ENCODE measurements at places on chromosomes 16 and 17.
A peak's percentile ranks its signal among the peaks of the same experiment; 100 is the strongest.

DNA sequence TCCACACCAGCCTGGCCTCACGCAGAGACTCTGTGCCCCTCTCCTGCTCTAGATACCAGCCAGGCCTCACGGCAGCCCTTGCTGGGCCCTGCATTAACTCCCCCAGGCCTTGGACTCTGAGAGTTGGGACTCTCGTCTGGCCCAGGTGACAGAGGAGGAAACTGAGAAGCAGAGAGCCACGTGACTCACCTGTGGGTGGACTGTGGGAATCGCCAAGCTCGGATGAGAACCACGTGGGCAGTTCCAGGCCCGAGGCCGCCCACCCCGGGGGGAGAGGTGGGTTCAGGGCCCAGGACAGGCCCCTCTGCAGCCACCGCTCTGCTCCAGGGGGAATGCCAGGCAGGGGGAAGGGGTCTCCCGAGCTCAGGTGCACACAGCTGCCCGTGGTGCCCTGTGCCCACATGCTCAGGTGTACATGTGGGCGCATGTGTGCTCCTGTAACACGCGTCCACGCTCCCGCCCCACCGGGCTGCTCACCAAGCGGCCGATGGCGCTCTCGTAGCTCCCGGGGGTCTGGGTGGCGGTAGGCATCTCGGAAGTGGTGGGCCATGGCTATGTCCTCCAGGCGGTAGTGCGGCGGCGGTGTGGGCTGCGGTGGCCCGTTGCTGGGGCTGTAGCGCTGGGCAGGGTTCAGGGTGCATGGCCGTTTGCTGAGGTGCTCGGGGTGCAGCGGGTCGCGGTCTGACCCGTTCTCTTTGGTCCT is 18.3 kb upstream of the PABPN1L start:
- no peak for DNase-seq

DNA sequence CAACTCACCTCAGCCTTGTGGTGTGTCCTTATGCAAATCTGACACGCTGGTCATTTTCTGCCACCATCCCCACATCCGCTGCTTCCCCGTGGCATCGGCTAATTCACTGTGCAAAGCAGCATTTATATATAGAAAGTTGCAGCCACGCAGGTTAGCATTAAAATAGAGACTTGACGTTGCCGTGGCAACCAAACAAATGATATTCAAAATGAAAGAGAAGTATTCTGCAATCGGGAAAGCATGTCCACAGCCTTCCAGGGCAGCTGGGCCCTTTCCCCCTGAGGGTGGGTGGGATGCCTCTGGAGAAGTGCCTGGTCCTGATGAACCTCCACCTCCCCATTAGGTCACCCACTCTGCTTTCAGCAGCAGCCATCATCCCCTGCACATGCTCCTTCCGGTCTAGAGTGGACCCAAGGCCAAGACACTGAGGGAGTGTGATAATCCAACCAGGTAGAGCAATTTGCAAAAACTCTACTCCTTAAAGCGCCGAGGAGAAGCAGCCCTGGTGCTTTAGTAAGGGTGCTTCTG is 138.7 kb downstream of the GAS7 start:
- DNase-seq = no peak

GRCh38 chr17:1783834-1784611 is 22.2 kb downstream of the SERPINF1 start:
- DNase-seq = peak; percentile 54

DNA sequence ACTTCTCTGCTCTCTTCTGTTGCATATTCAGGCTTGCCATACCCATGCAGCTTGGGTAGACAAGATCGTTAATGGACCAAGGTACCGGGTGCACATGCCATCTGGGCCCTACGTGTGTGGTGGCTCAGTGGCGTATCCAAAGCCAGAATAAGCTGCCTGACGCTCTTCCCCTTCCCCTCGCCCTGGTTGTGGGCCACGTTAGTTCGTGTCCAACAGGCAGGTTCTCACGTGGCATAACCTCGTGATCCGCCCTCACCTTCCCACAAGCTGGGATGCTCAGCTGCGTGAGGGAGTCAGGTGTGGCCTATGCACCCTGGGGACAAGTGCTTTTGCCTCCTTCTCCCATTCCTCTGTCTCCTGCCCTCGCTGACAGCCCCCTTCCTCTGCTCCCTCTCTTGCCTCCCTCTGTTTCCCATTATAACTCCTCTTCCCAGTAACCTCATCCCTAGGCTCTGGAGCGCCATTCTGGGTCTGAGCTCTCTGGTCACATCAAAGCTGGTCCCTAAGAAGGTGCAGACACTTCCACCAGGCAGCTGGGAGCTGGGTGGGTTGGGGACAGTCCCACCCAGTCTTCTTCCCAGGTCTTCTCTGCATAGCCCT is 77.6 kb downstream of the PLD6 start:
- DNase-seq = no peak

DNA sequence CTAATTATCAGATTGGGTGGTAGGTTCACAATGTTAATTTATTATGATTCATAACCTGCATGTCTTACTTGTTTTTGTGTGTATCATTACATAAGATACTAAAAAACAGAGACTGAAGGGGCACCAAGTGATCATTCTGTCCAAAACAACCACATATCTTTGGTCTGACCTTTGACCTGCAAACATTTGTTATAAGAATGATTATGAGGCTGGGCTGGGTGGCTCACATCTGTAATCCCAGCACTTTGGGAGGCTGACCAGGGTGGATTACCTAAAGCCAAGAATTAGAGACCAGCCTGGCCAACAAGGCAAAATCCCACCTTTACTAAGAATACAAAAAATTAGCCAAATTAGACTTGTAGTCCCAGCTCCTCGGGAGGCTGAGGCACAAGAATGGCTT is 116.4 kb downstream of the SPAG9 start:
- no peak for DNase-seq

DNA sequence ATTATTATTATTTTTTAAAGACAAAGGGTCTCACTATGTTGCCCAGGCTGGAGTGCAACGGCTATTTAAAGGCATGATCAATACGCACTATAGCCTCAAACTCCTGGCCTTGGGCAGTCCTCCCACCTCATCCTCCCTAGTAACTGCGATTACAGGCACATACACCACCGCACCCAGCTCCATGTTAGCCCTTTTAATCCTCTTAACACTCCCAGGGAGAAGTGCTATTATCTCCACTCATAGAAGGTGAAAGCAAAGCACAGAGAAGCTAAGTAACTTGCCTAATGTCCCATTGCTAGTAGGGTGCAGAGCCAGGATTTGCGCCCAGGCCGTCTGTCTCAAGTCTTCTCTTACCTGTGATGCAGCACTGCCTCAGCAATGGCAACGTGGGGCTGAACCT is 5.0 kb downstream of the HAS3 start:
- DNase-seq = no peak

- no peak for DNase-seq
These were observed 747 bp upstream of the LHX1 start for GRCh38 chr17:36936455-36937000.

DNA sequence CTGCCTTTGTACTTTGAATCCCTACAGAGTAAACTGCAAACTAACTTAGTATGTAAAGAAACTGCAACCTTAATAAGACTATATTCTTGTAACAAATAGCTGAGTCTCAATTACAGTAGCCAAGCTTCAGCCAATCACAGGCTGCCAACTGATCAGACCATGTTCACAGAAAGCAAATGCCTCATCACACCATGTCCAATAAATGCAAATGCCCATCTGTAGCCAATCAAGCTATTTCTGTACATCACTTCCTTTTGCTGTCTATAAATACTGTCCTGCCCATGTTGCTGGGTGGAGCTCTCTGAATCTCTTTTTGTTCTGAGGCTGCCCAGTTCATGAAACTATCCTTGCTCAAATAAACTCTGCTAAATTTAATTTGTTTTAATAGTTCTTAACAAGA is 531.7 kb upstream of the TOM1L1 start:
- no peak for DNase-seq

DNA sequence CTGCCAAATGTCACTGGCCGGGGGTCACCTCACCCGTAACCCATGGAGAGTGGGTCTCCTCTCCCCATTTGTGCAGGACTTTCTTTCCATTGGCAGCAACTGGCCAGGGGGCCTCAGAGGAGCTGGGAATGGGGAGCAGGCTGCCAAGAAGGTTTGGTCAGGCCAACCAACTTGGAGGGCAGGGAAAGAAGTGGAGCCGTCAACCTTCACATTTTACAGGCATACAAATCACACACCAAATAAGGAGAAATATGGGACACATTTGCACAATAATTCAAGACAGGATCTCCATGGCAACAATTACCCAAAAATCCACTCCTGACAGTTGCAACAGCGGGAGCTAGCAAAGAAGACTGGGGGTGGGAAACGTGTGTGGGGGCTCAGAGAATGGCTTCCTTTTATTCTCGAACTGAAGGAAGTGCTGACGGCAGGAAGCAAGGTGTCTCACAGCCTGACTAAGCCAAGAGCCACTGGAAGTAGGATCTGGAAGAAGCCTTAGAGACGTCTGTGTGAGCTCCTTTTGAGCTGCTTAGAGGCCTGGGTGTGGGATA is 20.9 kb downstream of the RPRML start:
- DNase-seq = no peak

DNA sequence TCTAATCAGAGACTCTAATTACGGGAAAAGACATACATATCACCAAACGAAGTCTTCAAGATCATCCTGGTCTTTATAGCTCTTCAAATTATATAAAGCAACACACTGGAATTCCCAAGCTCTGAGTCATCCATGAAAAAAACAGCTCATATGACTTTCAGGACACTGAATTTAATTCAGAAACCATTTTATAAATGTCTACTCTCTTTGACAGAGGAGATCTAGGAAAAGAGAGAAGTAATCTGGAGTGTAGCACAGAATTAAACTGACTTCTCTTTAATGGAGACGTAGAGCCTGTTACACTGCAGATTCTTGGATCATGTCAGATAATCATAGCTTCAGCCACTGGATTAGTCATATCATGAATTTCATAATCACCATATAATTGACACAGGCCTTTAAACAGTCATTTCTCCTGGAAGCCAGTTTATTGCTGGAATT is 86.8 kb upstream of the WSB1 start:
- no peak for DNase-seq

DNA sequence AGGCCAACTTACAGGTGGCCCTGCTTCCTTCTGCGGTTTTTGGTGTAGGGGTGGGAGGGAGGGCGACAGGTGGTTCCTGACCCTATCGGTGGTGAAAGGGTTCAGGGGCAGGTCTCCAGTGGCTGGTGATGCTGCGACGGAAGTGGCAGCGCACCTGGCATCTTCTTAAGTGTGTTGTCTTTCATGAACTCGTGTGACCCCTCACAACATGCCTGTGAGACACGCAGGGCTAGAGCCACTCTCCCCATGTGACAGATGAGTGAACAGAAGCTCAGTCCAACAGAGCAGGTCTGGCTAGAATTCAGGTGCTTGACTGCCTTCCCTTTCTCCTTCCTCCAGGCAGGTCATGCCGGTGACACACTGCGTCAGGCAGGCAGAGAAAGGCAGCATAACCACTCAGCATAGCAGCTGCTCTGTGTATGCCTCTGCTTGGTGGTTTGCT is 8.0 kb downstream of the TNFAIP1 start:
- DNase-seq = no peak

DNA sequence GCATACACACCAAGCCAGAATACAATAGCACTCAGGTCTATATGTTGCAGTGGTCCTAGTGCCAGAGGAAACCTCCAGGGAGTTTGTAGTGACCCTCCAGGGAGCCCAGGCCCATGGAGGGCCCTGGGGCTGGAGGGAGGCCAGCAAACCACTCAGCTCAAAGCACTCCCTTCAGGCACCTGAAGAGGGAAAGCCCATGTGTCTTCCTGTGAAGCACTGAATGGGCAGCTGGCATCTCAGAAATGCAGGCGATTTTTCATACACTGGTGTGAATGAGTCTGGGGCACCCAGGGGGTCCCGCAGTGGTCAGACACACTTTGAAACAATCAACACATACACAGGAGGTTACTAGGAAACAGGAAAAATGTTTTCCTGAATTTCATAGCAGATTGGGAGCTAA is 12.8 kb downstream of the TBC1D26 start:
- no peak for DNase-seq

DNA sequence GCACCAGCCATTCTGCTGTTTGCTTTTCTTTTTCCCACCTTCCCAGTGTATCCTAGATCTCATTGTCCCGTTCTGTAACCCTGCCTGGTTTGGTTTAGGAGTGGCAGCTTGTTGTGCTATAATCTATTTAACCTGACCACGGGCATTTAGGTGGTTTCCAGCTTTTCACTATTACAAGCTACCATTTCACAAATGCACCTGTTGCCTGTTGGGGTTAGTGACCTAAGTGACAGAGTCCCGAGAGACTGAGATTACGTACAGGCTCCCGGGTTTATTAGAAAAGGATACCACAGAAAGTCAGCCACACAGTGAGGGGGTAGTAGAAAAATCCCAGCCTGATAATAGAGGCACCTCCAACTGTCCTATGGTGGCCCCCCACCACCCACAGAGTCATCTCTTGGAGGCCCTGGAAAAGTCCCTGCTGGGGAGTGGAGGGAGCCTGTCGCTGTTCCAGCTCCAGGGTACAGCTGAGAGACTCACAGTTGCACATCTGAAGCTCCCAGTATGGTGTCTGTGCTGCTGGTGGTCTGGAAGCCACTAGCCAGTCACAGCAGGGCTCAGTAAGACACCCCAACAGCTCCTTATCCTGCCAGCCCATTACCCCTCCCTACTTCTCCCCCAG is 21.2 kb downstream of the CLEC16A start:
- DNase-seq = no peak

DNA sequence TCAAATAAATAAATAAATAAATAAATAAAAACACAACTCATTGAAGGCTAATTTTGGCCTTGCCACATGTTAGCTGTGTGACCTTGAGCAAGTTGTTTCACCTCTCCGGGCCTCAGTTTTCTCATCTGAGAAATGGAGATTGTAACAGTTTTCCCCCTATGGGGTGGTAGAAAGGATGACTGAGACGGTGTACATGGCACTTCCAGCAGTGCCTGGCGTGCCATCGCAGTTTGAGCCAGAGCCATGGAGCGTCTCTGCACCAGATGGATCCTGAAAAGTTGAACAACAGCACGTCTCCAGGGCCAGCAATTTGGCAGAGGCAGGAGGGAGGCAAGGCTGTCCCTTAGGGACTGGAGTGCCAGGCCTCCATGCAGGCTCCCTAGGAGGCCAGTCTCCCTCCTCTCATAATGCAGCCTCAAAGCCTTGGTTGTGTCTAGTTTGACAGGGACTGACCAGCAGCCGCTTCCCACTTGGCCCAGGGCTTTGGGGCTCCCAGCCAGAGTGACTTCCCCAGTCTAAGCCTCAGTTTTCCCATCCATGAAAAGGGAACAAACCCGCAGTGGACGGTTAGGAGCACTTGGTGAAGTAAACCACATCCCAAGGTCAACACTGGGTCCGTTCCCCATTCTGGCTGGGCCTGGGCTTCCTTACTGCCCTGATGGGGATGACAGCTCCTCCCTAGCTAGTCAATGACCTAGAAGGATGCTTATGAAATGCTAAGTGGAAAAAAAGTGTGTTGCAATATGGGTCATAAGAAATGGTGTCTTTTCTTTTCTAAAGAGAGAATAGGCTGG is 19.3 kb downstream of the SOCS1 start:
- DNase-seq = no peak
